ENCODE measurements at places on chromosomes 7 and 10.

DNA sequence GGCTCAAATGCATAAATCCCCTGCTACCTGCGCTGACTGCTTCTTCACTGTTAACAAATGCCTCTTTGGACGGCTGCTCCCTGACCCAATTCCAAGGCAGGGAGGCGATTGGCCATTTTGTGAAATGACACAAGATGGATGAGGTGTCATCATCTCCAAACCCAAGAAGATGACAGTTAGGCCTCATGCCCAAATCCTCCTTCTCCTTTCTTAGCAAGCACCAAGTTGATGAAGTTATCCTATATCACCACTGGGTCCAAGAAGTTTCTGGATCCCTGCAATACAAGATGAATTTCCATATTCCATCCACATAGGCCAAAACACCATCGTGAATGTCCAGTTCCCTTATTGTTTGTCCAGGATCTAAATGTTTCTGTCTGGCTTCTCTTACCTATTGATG lies 98.5 kb upstream of the RAB11FIP2 start:
- no peak for DNase-seq

- DNase-seq, result no peak
Observed at GRCh38 chr10:78757344-78757925, 311.3 kb upstream of the ZMIZ1 start.

DNA sequence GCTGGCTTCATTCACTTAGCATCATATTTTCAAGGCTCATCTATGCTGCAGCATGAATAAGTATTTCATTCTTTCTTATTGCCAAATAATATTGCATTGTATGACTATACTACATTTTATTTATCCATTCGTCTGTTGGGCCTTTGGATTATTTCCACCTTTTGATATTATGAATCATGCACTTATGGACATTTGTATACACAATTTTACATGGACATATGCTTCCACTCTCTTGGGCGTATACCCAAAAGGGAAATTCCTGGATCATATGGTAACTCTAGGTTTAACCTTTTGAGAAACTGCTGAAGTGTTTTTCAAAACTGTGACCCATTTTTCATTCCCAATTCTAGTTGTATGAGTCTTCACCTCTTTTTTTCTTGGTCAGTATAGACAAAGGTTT lies 80.3 kb upstream of the GNAI1 start:
- DNase-seq, result no peak

GRCh38 chr10:49230004-49230403 lies 41.8 kb upstream of the TMEM273 start:
- DNase-seq, result no peak

- no peak for DNase-seq
Observed at GRCh38 chr10:93954726-93955363, 38.9 kb upstream of the PLCE1 start.

GRCh38 chr7:51014811-51015210 lies 232.1 kb upstream of the GRB10 start:
- DNase-seq, result no peak

GRCh38 chr7:111006040-111006439 lies 84.9 kb upstream of the LRRN3 start:
- DNase-seq, result no peak

- peak; percentile 77 for DNase-seq
Observed at GRCh38 chr7:115782696-115783490, 247.7 kb downstream of the TFEC start.

GRCh38 chr7:73983437-73984164 lies 44.4 kb upstream of the ELN start:
- DNase-seq, result peak; percentile 21

GRCh38 chr10:49123981-49124950 lies 8.9 kb upstream of the VSTM4 start:
- DNase-seq, result no peak

DNA sequence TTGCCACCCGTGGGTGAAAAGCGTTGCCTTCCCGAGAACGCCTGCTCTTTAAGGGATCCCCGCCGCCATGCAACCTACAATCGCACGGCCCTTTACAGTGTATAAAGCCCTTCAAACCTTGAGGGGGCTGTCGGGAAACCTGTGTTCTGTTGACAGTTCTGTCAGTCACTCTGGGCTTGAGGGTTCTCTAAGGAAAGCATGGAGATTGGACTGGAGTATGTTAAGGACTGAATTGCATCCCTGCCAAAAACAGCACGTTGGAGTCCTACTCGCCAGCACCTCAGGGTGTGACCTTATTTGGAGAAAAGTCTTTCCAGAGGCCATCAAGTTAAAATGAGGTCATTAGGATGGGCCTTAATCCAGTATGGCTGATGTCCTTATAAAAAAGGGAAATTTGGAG lies 70.6 kb downstream of the PFKFB3 start:
- DNase-seq, result no peak

DNA sequence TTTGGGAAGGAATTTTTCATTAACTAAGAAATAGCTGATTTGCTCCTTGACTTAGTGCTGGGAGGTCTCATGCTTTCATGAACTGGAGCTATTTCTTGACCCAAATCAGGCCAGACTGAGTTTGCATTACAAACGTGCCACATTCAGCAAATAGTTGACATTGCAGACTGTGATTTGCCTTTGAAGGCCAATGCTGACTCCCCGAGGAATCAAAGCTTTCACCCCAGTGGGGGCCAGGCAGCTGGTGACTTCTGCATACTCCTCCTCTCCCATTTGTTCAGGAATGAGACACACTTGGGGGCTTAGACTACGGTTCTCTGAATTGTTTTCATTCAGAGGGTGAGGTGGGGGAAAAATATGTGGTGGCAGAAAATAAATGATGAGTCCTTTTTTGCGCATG lies 111.0 kb upstream of the JAZF1 start:
- DNase-seq, result no peak

GRCh38 chr7:124887247-124887646 lies 42.4 kb downstream of the POT1 start:
- no peak for DNase-seq

DNA sequence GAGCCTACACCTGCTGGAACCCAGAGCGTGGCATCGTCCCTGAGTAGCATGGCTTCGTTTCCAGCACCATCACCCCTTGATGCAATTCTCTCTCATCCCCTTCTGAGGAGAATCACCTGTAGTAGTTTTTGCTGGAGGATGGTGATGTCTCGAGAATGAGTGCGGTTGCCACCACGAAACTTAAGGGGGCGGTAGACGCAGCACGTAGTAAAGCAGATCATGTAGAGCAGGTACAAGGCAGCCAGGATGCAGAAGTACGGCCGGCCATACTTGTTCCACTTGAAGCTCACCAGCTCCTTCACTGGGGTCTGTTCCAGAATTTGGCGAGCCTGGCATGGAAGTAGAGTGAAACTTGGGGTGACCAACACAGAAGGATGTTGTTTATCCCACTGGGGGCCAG lies 8.1 kb downstream of the TRPV5 start:
- no peak for DNase-seq

DNA sequence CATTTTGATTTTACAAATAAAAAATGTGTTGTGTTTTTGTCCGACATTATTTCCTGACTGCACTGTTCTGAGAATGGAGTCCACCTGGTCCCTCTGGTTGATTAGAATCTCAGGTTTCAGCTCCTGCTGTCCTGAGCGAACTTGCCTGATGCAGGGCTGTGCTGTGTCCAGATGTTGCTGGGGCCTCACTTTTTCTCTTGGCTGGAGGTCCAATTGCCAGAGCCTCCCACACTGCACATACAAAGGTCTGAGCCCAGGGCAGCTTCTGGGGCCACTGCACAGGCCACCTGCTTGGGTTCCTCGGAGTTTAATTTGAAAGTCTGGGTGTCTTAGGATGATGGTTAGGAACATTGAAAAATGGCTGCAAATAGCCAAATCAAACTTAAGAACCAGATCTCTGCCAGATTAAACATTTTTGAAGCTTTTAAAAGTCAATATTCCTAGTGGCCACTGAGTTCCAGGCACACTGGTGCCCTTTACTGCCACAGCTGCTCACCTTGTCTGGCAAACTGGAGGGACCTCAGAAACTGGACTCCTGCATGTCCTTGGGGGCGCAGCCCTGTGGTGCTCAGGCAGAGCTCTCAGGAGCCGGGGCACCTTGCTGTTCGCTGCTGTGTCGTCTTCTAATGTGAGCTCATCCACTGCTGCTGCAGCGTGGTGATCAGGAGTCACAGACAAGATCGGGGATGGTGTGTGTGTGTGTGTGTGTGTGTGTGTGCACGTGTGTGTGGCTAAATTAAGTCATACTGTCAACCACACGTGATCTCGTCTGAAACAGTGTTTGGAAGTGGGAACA lies 75.0 kb downstream of the WDR37 start:
- DNase-seq, result no peak

- no peak for DNase-seq
Observed at GRCh38 chr10:79468841-79469585, 23.6 kb upstream of the ZCCHC24 start.

- no peak for DNase-seq
Observed at GRCh38 chr7:26187380-26188205, 13.0 kb downstream of the HNRNPA2B1 start.

GRCh38 chr7:141702047-141702567 lies at the start of gene DENND11:
DENND11 (minus strand) TSS chr7:141702166; CDS start chr7:141702153, 13 bp downstream.
- DNase-seq, result peak; percentile 71

GRCh38 chr10:105952153-105952552 lies 1212.4 kb downstream of the SORCS1 start:
- DNase-seq, result no peak

DNA sequence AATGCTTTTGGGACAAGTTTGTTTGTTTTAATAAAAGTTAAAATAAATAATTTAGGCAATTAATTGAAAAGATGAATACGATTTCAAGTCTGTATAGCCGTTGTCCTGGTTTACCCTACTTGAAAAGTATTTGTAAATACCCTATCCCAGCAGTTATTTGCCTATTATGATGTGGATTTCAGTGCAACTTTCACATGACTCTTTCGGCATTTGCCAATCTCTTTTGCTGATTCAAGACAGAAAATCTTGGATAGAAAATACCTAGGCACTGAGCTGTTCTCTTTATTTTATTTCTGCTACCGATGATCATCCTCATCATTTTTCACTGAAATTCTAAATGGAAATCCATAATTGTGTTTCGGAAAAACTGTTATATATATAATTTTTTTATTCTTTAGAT lies 125.9 kb upstream of the FZD8 start:
- no peak for DNase-seq

DNA sequence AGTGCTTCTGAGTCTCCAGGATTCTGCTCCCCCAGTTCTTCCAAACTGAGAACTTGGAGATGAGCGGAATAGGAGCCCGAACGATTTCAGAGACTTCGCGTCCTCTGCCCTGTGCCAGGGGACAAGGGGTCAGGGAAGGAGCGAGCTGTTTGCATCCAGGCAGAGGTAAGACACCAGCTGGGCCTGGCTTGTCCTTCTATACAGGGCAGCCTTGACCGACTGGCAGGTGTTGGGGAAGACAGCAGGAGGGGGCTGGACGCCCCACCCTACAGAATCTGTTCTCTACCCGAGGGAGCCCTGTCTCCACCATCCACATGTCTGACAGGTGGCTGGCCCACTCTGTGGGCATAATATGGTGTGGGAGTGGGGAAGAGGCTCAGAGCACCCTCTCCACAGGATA lies 7.1 kb downstream of the SPOCK2 start:
- DNase-seq, result no peak

- peak; percentile 87 for DNase-seq
Observed at GRCh38 chr7:128053023-128053422, 21.8 kb upstream of the LRRC4 start.

DNA sequence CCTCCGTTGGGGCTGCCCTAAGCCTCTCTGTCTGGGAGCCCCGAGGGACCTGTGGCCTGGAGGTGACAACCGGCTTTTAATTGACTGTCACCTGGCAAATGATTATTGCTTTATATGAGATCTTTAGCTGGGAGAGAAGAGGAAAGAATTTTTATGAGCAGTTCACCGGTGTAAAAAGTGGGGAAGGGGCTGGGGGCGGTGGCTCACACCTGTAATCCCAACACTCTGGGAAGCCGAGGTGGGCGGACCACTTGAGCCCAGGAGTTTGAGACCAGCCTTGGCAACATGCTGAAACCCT lies 2.6 kb upstream of the COX19 start:
- DNase-seq, result no peak

DNA sequence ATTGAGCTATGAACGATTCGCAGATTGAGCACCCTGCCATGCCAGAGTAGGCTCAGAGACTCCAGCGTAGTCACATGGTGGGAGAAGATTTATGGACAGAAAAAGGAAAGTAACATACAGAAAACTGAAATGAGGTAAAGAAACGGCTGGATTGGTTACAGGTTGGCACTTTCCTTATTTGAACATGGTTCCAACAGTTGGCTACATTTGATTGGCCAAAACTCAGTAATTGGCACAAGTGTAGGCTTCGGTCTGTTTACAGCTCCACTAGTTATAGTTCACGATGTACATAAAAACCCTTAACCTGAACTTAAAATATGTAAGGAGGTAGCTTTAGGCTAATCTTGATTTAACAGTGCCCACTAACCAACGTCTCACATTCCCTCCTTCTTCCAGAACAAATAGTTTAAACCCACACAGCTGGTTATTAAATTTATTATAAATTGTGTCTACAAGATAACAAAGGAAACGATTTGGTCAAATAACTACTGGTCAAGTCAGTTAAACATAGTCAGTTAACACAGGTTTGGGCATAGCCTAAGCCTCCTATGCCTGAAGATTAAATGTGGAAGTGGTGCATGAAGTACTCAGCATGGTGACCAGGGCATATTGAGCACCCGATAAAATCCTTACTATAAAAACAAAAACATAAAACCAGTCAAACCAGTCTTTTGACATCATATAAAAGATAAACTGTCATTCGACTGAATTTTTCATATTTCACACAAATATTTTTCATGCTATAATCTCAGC lies 17.9 kb upstream of the MTERF1 start:
- no peak for DNase-seq

DNA sequence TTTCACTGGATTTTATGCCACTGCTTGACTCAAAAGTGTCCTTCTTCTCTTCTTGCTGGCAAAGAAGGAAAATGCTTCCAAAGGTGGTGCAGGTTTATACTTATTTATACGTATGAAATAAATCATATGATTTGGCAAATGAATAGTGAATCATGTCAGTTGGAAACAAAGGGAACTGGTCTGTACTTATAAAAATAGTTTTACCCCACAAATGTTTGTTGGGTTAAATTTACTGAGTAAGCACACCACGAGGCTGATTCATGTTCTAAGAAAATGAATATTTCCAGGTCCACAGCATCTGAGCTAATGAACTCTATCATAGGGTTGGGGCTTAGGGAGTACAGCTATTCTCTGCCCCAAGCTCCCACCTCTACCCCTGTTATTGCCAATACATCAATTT lies 232.2 kb downstream of the TRIL start:
- DNase-seq, result no peak

DNA sequence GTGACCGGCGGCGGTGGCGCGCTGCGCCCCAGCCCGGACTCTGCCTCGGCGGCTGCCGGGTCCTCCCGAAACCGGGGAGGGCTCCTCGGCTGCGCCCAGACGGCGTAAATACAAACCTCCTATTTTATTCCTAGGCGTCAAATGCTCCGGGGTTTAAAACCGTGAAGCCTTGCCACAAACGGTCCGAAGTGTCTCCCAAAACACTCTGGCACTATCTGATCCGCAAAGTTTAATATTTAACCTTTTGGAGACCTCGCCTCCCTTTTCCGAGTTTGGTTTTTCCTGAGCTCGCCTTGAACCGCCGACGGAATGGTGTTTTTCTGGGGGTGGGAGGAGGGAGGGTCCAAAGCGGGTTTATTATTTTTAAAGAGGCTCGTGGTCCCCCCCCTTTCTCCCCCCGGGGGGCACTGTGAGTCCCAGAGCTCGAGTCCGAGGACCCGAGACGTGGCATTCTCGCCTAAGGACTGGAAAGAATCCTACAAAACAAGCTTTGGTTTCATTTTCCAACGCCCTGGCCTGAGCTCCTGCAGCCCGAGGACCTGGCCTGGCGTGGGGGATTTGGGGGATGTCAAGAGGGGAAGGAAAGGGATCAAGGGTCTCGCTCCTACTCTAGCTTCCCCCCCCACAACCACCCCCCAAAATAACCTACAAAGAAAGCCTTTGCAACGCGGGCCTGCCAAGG lies 1.8 kb downstream of the TNRC18 start:
- peak; percentile 70 for DNase-seq
